ENCODE measurements at places on chromosomes 5 and 9.

DNA sequence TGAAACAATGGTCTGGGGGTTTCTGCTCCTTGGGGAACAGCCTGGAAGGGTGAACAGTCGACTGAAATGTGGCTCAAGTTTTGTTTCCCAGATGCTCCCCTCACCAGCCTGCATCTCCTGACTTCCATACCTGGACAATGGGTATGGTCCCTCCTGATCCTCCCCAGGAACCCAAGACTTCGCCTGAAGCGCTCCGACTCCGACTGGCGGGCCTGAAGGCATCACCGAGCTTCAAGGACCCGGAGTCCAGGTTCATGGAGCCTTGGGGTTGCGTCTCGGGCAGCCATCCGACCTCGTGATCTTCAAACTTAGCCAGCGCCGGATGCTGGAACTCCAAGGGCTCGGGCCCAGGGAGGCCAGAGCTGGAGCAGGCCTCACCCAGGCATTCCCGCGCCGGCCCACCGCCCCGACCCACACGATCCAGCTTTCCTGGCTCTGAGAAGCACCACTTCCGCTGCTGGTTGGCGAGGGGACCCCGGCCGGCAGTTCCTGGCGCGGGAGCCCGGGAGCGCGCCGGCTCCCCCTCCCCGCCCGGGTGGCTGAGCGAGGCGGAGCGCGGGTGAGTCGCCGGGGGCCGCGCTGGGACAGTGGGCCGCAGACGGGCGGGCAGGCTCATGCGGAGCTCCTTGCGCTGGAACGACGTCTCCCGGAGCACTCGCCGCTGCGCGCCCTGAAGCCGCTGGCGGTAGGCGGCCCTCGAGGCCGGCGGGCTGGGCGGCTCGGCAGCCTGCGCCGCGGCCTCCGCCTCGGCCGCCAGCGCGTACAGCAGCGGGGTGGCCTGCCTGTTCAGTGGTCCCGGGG lies 5.2 kb downstream of the SHROOM1 start:
- DNase-seq: no peak

DNA sequence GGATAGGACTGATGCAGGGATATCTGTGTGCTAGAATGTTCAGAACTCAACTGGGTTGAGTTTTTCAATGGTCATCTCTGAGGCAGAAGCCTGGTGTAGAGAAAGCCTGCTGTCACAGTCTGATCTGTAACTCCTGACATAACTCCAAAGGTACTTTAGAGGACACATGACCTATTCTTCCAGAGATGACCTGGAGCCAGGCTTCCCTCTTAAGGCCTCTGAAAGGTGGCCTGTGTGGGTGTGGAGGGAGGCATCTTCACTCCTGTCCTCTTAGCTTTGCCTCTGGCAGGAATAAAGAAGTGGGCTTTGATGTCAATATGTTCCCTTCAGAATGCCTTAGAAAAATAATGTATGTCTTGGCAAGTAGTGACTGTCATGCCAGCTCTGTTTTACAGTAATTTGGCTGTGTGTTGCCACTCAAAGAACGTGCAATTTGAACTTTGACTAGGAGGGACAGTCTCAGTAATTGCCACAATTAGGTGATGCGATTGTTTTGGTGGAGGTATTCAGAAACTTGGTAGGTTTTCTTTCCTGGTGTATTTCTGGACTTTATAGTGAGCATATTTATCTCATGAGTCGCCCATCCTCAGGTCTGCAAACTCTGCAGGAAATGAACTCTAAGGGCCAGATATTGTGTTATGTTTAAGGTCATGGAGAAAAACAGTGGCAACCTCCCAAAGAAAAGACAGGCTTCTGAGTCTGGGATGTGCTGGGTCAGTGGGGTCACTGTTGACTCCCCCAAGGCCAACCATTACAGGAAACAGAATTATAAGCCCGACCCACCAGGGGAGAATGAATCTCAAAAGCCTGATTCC lies 3.2 kb upstream of the C5orf63 start:
- peak; percentile 8 for DNase-seq

GRCh38 chr5:162939991-162940390 lies 497.4 kb upstream of the CCNG1 start:
- no peak for DNase-seq

- peak; percentile 99 for DNase-seq
These were observed 3.4 kb downstream of the COL5A1 start for GRCh38 chr9:134644725-134645606.

DNA sequence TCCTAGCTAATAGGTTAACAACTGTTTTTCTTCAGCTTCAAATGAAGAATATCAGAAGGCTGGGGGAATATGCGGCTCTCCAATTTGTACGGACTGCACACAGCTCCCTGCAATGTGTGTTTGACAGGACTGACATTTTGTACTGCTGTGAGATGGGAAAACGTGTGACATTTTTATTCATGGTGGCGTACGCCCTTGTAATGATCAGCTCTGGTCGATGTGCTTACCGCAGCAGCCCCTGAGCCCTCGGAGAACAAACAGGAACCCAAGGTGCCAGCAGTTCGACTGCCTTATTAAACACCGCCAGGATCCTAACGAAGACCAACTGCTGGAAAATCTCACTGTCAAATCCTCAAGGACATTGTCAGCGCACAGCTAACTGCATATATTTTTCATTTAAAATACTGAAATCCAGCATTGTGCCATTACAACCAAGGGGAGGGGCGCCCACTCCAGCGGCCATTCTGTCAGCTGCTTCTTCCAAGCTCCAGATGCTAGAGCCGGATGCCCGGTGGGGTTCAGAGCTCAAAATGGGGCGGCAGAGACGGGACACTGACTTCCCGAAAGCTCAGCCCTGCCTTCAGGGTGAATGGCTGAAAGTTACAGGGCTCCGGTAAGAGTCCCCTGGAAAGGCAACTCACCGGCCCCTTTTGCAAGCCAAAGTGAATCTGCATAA lies 66.8 kb downstream of the CRB2 start:
- no peak for DNase-seq

- no peak for DNase-seq
These were observed 22.4 kb downstream of the ABITRAM start for GRCh38 chr9:108956631-108957026.

DNA sequence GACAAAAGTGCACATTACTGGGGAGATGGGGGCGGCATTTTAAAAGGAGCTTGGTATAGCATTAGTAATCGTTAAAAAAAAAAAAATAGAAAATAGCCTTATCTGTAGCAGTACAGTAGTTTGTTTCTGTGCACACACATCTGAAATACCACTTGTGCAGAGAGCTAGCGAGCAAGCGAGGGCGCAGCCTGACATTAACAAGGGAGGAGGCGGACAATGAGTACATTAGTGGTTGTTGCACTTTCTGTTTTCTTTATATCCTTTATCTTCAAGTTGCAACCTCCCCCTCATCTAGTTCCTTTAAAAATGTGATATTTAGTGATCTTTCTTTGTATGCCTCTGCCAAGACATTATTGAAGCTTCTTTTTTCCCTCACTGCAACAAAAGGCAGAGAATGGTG lies 880 bp upstream of the PTPDC1 start:
- DNase-seq: no peak

DNA sequence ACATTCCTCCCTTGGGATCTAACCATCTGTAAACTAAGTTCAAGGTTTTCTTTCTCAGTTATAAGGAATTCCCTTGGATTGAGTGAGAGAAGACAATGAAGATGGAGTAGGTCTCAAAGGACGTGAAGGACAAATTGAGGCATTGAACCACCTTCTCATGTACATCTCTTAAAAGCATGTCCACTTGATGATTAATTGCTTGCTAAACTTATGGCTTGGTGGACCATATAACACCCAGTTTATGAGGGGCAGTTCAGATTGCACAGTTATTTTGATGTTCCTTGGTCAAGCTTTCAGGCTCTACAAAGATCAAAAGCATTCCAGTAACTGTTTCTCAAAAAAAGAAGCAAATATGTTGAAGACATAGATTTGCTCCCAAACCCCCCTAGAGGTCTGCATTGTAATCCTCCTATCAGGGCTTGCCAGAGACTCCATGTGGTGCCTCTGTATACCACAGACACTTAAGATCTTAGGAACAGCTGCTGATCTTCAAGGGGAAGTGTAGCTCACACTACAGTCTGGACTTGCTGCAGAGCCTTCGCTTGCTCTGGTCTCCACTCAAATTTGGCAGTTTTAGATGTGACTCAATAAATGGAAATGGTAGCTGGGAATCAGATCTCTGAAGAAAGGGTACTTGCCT lies 56.9 kb upstream of the ALDH1A1 start:
- DNase-seq: no peak

- DNase-seq: no peak
These were observed 30.4 kb downstream of the FBXO4 start for GRCh38 chr5:41955432-41956024.

GRCh38 chr9:92098638-92099037 lies 16.6 kb downstream of the SPTLC1 start:
- DNase-seq: no peak

- DNase-seq: no peak
These were observed 2.1 kb downstream of the SAXO1 start for GRCh38 chr9:19030899-19031298.

DNA sequence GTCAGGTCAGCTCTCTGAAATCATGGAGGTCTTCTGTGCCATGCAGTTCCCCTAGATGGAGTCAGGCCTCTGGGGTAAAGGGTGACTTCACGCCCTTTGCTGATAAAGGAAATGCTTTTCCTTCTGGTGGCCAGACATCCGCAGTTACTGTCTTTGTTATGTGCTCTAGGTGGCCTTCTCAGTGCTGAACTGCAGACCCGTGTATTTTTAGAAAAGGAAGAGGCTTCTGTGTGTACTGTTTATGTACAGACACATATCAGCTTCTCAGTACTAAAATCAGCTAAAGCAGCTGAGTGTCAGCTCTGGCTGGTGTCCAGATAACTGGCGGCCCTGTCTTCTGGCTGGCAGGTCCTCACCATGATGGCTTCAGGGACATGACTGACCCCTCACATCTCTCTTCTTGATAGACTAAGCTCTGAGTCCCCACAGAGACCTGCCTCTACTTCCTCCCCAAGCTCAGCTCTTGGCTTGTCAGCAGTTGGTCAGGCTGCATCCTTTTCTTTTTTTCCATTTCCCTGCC lies 75.3 kb downstream of the ARHGAP26 start:
- no peak for DNase-seq

- no peak for DNase-seq
These were observed 539.8 kb downstream of the PRELID2 start for GRCh38 chr5:145295236-145295835.

GRCh38 chr5:100519075-100519474 lies 16.1 kb upstream of the FAM174A start:
- no peak for DNase-seq

DNA sequence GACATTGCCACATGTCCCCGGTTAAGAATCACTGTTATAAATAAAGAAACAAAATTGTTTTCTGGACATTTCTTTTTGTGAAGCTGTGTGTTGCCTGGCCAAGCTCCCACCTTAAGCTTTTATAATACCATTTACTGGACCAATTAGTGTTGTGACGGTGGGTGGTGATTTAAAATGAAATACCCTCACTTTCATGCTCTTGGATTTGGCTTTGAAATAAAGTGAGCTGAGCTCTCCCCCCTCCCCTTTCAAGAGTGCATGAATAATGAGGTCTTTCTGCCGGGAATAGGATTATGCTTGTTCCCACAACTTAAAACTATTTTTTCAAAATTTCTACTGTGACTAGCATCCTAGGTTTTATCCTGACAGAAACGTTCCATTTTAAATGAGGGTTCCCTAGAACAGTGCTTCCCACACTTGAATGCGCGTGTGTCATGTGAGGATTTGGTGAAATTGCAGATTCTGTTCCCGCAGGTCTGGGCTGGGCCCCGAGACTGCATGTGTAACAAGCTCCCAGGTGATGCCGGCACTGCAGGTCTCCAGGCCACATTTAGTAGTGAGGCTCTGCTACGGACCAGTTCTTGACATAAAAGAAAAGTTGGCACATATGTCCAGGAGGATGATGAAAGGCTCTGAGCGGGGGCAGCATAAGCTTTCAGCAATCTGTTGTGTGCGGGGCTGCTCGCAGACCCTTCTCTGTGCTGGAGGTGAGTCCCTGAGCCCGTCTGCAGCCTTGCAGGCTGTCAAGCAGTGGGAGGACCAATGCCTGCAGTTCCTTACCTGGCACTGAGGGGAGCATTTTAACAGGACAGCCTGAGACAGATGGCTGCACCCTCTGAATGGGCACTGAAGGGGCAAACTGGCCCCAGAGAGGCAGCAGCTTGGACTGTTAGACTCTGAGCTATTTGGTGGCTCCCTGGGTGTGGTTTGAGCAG lies 24.4 kb downstream of the IQGAP2 start:
- no peak for DNase-seq

GRCh38 chr5:115944501-115944900 lies 17.8 kb upstream of the LVRN start:
- DNase-seq: no peak

DNA sequence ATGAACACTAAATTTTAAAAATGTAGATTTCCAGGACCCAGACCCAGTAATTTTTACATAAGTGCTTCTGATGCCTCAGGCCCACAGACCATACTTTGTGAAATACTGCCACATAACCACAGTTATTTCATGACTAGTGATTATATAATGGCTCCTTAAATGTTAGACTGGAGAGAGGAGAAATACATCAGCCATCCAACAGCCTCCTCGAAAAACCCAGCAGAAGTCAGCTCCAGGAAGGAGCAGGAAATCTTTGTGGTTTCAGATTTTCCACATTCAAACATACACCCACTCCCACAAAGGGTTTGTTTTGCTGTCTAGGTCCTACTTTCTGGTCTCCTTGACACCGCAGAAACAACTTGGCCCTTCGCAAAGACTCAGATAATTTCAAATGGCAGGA lies 455.2 kb downstream of the DTWD2 start:
- peak; percentile 14 for DNase-seq

- no peak for DNase-seq
These were observed 111.7 kb upstream of the MRPS30 start for GRCh38 chr5:44697025-44697424.

DNA sequence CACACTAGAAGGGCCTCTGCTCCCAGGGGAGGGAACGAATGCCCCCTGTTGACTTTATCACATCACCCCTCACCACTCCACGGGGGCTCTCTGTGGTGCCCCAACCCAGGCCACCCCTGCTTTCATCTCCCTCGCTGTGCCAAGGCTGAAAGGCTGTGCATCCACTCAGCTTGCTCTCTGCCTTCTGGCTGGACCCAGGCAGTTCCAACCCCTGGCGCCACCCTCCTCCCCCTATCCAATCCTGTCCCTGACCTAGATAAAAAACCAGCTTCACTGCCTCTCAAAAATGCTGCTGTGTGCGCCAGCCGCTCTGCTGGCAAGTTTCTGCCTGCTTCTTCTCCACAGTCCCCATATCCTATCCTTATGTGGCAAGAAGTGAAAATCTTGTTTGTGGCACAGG lies 22.4 kb upstream of the CORO2A start:
- DNase-seq: no peak

DNA sequence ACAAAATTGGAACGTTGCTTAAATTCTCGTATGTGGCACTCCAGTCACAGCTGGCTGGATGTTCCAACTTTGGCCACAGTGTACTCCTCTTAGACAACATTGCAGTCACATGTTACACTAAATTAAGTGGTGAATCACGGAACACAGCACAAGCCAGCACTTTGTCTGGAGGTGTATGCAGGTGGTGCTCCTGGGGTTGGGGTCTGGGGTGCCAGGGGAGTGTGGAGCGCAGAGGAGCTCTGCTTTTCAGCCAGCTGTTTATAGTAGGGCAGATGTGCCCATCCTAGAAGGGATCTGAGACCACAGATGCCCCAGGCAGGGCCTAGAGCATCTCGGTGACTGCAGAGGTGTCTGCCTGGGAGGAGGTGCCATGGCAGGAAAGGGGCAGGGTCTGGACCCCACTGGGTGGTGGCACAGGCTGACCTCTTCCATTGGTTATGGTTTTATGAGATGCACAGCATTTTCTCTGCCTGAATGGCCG lies 82.6 kb downstream of the WNK2 start:
- no peak for DNase-seq
